ENCODE measurements at places on chromosomes 6 and 20.

DNA sequence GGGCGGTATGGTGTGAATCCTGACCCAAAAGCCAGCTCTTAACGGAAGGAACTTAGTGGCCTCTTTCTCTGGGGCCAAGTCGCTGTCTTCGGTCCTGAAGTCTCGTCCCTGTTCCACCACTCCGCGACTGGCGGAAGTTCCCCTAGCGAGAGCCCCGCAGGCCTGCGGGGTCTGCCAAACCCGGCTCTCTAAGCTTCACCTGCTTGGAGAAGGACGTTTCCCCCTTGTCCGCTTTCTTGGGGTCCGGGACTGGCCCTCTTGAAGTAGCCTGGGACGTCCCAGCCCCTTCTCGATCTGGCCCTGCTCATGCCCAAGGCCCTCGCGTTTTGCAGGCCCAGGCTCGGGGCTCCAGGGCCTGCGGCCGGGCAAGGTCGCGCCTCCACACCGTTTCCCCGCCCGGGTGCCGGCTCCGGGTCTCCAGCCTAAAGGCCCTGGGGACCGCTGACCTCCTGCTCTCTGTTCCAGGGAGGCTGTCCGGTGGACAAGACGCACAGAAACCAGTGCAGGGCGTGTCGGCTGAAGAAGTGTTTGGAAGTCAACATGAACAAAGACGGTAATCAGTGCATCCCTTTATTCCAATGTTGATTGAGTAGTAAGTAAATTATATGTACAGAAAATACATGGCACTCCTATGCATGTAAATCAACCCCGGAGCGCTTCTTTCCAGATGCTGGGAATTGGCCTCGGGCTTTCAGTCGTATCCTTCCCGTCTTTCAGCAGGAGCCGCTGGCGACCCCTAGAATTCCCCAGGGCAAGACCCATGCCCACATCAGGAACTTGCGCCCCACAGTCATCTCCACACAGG lies 8.8 kb downstream of the NR2E1 start:
- peak; percentile 49 for DNase-seq

- DNase-seq, result no peak
Measured at GRCh38 chr6:108119769-108120141, 45.2 kb upstream of the OSTM1 start.

- no peak for DNase-seq
Measured at GRCh38 chr20:40336533-40336932, 352.5 kb downstream of the MAFB start.

DNA sequence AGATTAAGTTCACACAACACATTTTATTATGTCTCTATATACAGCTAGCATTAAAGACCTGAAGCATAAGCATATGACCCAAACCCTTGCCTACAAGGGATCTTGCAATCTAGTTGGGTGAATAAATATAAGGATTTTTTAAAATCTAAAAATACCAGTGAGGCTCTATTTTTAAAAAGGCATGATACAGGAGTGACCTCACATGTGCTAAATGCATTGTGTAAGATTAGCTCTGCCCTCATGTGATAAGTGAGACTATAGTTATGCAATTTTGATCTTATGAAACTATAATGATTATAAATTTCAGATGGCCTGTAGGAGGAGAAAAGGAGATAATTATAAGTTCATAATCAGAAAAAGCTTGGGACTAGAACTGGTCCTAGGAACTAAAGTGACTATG lies 451.0 kb upstream of the MAN1A1 start:
- peak; percentile 1 for DNase-seq

- no peak for DNase-seq
Measured at GRCh38 chr6:128138694-128139093, 237.8 kb upstream of the THEMIS start.

DNA sequence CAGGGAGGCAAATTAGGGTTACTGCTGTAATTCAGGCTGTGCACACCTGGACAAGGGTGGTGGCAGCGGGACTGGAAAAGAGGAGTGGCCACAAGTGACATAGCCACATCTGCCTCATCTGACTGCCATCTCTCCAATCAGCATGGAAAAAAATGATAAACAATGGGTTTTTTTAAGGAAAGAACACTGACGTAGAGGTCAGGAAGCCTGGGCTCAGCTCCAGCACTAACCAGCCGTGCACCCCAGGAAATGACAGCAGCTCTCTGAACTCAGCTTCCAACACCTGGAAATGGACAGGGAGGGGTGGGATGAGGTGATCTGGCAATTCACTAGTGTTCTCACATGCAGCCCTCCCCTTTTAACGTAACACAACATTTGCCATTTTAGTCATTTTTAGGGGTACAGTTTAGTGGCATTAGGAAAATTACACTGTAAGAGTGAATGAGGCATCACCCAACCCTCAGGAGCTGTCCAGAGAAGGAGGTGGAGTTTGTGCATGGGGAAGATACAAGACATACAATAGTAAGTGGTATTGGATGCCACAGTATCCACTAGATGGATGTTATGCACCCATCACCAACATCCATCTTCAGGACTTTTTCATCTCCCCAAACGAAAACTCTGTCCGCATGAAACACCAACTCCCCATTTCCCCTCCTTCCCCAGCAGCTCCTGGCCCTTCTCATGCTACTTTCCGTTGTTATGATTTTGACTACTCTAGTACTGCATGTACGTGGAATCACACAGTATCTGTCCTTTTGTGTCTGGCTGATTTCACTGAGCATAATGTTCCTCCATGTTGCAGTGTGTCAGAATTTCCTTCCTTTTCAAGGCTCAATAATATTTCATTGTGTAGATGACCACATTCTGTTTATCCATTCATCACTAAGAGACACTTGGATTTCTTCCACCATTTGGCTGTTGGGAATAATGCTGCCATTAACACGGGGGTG lies 215.5 kb upstream of the ECI2 start:
- peak; percentile 67 for DNase-seq

DNA sequence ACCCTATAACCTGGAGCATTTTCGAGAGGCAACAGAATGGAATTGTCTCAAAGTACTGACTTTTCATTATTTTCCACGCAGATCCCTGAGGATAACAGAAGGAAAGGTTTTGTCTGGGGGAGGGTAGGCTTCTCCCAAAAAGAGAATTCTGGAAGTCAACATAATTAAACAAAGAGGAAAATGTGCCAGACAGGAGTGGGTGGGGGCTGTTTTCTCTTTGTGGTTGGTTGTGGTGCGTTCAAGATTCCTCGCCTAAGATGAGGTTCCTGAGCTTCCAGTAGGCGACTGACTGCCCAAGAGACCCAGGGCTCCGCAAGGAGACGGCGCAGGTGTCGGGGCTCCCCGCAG lies 70.4 kb downstream of the SOX4 start:
- DNase-seq, result no peak

- no peak for DNase-seq
Measured at GRCh38 chr6:138576313-138576712, 77.0 kb upstream of the NHSL1 start.

GRCh38 chr20:39822667-39823066 lies 860.5 kb downstream of the DHX35 start:
- peak; percentile 84 for DNase-seq

GRCh38 chr20:21515300-21516179 lies 1.7 kb upstream of the NKX2-2 start:
- no peak for DNase-seq

DNA sequence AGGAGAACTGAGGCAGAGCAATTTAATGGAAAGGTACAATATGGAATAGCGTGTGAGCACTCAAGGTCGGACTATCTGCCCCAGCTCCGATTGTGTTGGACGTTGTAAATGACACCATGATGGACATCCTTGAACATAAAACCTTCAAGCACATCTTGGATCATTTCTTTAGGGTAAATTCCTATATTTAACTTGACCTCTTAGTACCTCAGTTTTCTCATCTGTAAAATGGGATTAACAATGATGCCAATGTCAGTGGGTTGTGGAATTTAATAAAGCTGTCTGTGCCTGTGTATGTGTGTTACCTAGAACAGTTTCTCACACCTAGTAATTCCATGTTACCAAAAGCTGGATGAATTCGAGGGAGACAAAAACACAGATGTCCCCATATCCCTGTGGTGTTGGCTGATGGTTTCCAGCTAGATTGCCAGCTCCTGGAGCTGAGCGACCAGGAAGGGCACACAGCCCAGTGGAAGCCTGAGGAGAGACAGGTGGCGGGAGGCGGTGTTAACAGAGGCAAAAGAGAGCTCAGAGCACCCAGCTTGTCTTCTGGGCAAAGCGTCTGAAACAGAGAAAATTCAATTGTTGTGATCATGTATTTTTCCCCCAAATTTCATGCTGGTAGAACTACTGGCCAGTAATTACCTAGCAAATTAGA lies 32.6 kb downstream of the MDFI start:
- DNase-seq, result no peak

DNA sequence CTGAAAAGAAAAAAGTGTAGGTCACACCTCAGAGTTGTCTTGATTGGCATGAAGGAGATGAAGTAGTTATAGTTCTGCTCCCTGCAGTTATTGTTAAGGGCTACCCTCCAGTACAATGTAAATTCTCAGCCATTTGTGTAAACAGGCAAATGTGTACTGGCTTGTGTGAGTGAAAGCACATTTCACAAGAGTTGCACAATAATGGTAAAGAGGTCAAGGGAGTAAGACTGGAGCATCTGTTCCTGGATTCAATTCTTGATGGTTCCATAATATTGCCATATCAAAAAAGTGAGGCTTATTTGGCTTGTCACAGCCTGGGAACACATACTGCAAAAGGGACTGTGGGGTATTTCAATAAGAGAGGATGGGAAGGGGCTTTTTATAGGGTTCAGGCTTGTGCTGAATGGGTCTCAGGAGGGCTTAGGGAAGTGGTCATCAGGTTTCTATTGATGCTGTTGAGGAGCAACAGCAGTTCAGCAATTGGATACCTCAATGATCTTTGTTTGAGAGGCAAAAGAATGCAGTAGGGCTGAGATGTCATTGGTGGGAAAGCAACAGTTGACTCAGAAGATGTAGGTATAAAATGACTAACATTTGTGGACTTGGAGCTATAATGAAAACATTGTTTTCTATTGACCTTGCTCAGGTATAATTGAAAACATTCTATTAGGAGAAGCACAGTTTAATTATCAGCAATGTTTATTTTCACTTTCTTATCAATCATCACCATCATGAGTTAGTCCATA lies 402.6 kb downstream of the BCKDHB start:
- DNase-seq, result no peak

DNA sequence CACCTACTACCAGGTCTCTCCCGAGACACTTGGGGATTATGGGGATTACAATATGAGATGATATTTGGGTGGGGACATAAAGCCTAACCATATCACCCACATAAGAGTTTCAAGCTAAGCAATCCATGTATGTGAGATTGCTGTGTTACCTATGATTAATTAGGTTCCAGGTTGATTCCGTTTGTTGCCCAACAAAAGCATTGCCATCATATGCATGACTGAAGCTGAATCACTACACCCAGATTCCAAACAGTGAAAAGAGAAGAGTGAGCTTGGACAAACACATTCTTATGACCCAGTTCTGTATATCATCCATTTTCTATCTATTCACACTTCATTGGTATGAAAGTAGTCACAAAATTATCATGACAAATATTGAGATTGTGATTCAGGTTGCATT lies 952.5 kb upstream of the MAN1A1 start:
- DNase-seq, result no peak

- DNase-seq, result peak; percentile 20
Measured at GRCh38 chr6:165662749-165663376, at the start of gene PDE10A. PDE10A (minus strand) TSS chr6:165663241; CDS start chr6:165662811, 430 bp downstream.

DNA sequence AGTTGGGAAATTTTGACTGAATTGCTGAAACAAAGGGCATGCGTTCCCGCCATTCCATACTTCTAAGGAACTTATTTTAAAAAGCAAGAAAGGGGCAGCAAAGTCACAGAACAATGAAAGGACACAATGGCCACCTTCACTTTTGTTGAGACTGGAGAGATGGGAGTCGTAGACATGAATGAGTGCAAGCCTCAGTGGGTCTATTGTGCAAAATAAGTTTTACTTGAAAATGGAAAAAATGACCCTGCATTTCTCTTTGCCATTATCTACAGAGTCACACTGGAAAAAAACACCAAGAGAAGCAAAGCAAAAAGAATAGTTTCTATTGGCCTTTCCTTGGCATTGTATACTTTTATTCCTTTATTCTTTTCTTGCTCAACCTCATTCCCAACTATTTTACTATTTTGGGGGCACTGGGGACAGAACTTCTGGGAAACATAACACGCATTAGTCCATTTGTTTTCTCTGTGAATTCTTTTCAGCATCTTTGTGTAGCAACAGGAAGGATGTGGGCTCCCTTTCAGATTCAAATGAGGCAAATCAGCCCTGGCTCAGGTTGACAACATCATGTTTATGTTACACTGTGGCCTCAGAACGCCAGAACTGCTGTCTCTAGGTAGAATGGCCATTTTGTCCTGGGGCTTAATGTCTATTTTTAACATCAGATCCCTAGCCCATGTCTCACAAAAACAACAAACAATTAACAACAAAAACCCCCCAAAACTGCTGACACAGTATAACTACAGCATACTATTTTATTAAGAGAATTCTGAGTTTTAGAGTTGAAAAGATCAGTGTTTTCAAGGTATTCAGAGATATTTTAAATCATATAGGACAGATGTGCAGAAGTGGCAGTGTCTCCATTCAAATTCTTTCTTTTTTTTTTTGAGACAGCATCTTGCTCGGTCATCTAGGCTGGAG lies 122.2 kb downstream of the FYN start:
- DNase-seq, result peak; percentile 70

GRCh38 chr6:14710421-14710820 lies 535.4 kb upstream of the JARID2 start:
- DNase-seq, result no peak

DNA sequence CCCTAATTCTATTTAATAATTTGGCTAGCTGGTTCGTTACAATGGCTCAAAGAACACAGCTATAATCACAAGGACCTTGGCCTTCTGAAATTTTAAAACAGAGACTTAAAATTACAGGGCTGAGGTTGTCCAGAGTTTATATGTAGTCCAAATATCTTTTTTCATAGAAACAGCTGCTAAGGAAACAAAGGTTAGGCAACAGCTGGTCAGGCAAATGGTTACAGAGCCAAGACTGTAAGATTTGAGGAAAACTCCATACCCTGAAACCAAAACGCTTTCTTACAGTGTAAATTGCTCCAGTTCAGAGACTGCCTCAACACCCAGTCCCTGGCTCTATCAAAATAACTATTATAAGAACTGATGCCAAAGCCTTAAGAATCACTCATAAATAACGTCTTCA lies 9.7 kb upstream of the ARHGAP18 start:
- DNase-seq, result no peak

DNA sequence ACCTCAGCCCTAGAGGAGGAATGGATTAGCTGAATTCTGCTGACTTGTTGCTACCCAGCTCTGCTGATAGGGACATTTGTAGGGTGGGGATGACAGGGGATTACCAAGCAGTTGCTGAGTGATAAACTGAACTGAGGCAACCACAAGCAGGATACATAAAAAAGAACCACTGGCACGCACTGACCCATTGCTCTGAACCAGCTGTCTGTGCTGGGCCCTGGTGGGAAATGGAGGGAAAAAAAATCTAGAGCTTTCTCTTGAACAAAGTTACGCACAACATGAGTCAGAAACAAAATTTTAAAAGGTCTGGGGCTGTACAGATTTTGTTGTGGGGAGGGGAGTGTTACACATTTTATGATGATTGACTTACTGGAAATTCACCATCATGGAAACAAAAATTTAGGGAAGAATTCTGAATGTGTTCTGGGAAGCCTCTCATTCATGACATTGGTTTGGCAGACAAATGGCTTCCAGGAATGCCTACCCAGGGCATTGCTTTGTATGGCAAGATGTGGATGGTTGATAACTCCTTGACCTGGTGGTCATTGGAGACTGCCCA lies 37.7 kb downstream of the FOXO3 start:
- peak; percentile 36 for DNase-seq

GRCh38 chr20:58706150-58706892 lies 13.7 kb downstream of the NPEPL1 start:
- no peak for DNase-seq

Measured in fibroblast of lung (primary cell).